Large intestine (tissue), 12 donors: ENCODE measurements at places on chromosomes 1 and 21. TPM values are rescaled to one million over a fixed set of nuclear protein-coding genes. Genes with fewer than 3 reads are reported as not detected.

DNA sequence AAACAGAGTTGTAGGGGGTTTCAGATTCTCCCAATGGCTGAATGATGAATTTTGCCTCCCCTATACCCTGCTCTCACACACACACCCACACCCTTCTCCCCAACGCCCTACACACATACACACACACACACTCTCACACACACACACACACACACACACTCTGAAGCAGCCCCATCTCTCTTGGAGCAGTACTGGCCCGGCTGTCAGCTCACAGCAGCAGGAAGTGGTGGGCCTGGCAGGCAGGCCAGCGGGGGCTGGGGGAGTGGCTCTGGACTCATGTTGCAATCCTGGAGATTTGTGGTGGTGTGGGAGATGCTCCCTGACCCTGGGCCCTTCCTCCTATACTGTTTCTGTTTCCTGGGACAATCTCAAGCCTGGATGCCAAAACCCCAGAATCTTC is 2.2 kb downstream of the IKBKE start:
- DNase-seq: peak; percentile 23

DNA sequence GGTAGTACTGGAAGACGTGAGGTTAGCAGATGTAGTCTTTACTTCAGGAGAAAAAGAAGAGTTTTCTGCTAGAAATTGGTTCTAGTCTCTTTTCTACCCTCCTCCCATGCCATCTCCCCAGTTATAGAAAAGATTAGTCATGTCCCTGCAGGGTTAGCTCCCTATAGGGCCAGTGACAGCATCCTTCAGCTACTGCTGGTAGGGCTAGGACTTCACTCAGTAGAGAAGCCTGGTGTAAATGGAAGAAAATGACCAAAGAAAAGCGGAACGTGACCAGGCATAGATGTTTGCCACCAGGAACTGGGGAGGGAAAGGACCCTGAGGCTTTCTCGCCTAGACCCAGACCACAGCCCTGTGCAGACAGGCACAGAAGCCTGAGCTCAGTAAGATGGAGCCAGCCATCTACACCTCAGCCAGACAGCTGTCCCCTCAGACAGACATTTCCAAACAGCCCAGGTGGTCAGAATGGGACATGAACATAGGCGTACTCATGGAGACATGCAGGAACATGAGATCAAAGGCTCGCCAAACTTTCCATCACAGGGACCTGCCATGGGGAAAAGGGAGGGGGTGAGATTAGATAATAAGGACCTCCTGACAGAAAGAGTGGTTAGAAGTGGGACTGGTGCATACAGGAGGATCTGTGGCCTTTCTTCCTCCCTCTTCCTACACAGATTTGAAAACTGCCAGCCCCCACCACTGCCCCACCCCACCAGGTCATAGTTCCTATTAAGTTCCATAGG is 23.5 kb upstream of the SLAMF9 start:
- no peak for DNase-seq

DNA sequence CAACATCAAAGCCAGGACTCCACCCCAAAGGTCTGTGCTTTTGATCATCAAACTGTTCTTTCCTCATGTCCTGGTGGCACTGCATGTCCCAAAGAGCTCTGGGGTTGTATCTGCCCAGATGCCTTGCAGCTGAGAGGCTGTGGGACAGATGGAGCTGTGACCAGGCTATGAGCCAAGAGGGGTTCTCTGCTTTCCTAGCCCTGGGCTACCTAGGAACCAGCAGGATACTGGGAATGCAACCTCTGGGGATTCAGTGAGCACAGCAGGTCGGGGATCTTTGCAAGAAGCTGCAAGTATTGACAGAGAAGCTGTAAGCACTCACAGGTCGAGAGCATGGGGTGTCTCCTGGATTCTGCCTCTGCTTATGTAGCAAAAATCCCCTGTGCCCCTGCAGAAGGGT is 186.6 kb downstream of the GRIK3 start:
- no peak for DNase-seq

- no peak for DNase-seq
These were observed 60.6 kb downstream of the UCHL5 start for GRCh38 chr1:192998536-192998935.

DNA sequence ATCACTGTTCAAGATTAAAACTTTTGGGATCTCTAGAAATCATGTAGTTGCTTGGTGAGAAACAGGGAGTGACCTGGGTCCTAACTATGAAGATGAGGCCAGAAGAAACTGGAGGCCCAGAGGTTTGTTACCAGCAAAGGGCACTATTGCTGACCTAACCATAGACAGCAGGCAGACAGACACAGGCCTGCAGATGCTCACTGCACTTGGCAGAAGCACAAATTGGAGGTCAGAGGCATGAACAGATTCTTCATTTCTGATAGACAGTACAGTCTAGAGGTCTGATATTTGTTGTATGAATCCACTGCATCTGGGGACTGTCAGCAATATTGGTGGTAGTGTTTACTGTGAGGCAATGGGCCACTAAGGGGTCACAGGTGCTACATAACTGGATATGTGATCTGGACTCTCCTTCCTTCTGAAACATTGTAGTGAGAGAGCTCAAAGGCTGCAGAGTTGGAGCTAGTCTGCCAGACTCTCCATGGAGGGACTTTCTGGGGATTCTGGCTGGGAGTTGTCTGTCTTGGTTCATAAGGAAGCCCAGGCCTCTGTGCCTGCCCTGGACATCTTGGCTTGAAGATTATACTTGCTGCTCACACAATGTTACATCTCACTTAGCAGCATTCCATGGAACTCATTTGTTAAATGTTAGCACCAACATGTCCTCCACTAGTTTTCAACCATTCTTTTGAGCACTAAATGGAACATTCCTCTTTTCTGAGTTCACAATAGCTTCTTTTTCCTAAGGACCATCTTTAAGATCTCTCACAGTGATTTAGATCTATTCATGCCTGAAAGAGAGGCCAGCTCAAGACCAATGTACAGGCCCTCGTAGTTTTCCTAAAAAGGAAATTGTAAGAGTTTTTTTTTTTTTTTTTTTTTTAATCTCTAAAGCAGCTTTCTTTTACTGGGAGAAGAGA is 26.9 kb upstream of the CCN1 start:
- DNase-seq: no peak

- DNase-seq: peak; percentile 16
These were observed 83.4 kb upstream of the KCNE2 start for GRCh38 chr21:34280389-34280795.

DNA sequence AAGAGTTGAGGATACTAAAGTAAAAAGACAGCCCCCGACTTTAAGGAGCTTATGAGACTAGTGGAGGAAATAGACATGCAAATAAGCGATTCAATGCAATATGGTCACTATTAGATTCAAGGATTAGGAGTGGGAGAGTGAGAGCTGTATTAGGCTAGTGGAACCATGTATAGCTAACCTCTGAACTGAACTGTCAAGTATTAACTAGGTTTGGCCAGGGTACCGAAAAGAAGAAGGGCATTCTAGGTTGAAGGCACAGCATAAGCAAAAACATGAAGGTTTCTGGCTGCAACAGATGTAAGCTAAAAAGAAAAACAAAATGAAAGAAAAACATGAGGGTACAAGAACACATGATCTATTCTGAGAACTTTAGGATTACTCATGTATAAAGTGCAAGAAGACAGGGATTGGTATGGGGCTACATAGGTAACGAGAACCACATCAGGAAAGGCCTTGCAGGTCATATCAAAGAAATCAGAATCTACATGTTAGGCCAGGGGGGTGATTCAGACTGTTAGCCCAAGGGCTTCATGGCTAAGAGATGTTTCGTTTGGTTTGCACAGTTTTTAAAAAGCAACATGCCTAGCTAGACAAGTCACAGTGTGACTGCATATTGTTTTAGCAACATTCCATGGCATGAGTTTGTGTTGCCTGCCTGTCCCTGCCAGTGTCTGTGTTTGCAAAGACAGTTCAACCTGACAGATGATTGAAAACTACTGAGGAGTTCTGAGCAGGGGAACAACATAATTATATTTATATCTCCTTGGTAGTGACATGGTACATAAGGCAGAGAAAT is 54.4 kb upstream of the HAO2 start:
- no peak for DNase-seq

DNA sequence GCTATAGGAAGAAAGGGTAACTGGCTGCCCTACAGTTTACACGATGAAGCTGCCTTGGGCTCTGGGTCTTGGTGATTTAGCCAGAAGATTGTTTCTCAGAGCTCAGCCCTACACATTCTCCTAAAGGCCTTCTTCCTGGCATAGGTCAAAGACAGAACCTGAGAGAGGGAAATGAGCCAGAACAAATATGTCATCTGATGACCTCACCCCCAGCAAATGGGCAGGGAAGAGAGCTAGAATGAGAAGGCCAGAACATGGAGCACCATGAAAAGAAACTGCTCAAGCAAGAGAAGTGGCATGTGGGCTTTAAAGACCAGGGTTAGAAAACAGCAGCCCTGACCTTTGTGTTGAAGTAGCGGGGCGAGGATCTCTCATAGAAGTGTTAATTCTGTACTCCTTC is 5.5 kb upstream of the ILDR2 start:
- no peak for DNase-seq

DNA sequence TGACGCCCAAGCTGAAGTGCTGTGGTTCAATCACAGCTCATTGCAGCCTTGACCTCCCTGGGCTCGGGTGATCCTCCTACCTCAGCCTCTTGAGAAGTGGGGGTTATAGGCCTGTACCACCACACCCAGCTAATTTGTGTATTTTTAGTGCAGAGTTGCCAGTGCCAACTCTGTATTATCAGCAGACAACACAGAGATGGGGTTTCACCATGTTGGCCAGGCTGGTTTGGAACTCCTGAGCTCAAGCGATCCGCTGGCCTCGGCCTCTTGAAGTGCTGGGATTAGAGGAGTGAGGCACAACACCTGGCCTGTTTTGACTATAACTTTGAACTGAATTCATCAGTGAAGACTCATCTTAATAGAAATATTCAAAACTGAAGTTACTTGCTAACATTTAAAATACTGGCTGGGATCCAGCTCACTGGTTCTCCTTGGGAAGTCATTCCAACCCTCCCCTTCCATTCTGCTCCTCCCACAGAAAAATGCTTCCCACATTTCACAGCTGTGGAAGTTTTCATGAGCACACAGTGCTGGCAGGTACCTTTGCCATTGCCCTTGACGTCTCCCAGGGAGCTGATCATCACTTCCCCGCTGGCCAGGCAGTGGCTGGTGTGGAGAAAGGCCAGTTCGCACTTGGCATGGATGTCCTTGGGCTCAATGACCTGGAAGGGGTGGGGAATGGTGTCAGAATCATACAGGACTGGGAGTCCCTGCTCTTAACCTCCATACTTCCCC is 4.7 kb downstream of the SELENBP1 start:
- DNase-seq: no peak

DNA sequence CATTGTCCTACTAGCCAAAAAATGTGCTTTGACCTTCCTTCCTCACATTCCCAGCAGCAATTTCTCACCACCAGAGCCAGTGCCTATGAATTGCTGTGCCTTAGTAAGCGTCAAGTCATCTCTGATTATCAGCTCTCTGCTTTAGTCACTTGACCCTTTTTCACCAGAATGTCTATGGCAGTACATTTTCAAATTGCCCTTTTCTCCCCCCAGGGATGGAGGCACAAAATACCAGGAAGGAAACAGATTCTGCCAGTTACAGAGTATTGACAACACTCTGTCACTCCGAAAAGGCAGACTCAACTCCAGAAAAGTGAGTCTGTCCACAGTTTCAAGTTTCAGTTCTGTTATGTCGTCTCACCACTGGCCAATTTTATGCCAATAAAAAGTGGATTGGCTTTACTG is 167.4 kb downstream of the TNFSF18 start:
- DNase-seq: no peak

GRCh38 chr1:247347477-247348222 is 16.0 kb upstream of the ZNF496 start:
- peak; percentile 24 for DNase-seq

DNA sequence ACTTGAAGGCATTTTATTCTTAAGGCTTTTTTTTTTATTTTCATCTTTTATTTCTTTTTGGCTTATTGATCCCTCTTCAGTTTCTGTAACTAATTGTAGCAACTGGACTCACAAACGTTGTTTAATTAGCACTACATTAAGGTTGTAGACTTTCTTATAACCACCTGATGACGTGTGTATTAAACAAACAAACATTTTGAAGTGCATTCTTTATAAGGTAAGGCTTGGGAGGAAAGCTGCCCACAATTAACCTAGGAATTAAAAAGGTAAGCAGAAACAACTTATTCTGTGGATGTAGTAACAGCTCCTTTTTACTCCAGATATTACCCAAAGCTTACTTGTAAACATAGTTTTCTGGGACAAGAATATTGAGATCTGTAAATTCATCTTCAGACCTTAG is 55.0 kb downstream of the CAMSAP2 start:
- no peak for DNase-seq

GRCh38 chr1:247576514-247576913 is 11.6 kb upstream of the OR2G2 start:
- DNase-seq: no peak

- DNase-seq: no peak
These were observed 12.5 kb downstream of the GPR137B start for GRCh38 chr1:236154671-236155398.

GRCh38 chr1:165397944-165398343 is 41.4 kb upstream of the LMX1A start:
- DNase-seq: peak; percentile 5

Gene CYP4Z1
- polyA plus RNA-seq: 0.03 TPM

Gene UQCRHL
- 4.1 TPM for polyA plus RNA-seq

Gene KRTAP11-1
- polyA plus RNA-seq: not detected

Gene POU3F1
- polyA plus RNA-seq: 0.06 TPM

Gene GCSAML
- polyA plus RNA-seq: 0.07 TPM

Gene LORICRIN
- polyA plus RNA-seq: not detected

Gene NAV1
- 9.7 TPM for polyA plus RNA-seq

Gene LCE3E
- not detected for polyA plus RNA-seq

Gene CD1E
- polyA plus RNA-seq: 0.34 TPM

Gene TTC22
- polyA plus RNA-seq: 28.2 TPM

Gene CHI3L1
- 0.22 TPM for polyA plus RNA-seq
